Stimulated activated CD8-positive, alpha-beta memory T cell treated with anti-CD3 and anti-CD28 coated beads, Interleukin-4, amount 100 ng/mL, for 1 hour (primary cell): ENCODE measurements at places on chromosomes 2 and 18.

- no peak for DNase-seq
Observed at GRCh38 chr2:113098041-113098440, 29.4 kb upstream of the IL1RN start.

DNA sequence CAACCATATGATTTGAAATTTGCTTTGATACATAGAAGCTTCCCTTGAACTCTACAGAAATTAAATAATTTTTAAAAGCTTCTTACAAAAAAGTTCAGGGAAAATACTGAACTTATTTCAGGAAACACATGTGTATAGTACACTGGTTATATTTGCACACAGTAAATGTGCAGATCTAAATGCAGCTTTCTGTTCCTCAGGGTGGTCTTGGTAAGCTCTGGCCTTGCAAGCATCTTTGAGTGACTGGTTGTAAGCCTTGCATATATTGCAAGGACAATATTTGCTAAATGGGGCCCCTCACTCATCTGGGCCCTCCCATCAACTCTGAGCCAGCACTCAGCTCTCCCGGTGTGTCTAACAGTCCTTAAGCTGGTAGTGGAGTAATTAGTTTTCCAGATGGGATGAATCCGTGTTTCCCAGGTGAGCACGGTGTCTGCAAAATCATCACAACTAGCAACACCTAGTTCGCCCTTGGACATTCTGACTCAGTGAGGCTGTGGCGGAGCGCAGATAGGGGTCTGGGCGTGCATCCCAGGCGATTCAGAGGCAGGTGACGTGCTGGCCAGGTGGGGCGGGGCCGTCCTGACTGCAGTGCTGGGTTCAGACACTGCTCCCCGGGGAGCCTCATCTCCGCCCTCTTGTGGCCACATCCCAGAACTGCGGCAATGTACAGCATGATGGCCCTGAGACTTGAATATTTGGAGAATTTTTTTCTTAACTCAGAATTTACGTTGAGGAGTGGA lies 149.6 kb downstream of the MBP start:
- peak; percentile 67 for DNase-seq

DNA sequence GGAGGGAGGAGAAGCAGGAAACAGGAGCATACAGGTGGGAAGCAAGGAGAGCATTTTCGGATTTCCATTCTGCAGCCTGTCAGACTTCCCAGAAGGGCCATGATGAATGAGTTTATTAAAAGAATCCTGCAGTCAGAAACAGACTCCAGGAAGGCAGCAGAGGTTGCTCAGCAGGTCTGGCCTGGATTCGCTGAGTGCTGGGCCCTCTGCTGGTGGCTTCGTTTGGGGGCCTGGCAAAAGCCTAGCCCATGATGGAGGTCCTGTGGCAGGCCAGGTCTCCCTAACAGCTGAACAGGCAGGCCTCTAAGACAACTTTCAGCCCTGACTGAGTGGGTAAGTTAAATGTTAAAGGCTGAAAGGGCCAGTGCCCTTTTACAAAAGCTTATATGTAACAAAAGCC lies 108.2 kb upstream of the CAPN13 start:
- DNase-seq = no peak

GRCh38 chr2:239598732-239599090 lies 197.9 kb upstream of the HDAC4 start:
- DNase-seq = no peak

DNA sequence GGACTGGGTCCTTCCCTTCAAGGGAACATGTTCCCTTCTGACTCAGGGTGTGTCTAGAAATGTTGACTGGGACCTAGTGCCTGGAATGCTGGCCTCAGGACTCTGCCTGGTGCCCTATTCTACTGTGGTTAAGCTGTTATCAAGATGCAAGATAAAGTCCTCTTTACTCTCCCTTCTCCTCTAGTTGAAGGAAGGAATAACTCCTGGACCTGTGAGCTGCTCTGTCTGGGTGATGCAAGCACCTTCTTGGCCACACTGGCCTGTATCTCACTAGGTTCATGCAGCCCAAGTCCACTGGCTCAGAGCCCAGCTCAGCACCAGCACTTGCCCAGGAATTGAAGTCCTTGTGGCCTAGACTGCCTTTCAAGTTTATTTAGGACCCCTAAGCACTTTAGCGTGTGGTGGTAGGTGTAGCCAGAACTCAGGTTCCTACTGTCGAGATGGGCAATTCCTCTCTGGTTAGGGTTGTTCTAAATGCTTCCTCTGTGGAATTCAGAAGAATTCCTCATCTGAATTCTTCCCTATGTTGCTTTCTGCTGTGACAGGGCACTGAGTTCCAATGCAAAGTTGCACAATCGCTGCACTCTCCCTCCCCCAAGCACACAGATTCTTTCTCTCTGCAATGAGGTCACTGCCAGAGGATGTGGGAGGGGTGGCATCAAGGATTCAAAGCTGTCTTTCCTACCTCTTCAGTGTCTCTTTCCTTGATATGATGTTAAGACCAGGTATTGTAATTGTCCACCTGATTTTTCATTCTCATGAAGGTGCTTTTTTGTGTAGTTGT lies 54.7 kb downstream of the VWC2L start:
- no peak for DNase-seq

DNA sequence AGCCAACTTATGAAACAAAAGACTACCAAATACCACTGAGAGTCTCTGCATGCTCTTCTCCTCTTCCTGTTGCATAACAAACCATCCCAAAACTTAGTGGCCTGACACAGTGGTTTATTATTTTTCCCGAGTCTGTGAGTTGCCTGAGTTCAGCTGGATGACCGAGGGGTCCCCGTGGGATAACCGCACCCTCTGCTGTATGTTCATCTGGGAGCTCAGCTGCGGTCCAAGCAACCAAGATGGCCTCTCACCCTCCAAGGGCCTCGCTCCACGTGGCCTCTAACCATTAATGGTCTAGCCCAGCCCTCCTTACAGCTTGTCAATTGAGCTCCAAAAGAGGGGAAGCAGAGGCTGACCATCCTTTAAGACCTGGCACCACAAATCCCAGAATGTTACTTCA lies 17.1 kb downstream of the ITM2C start:
- no peak for DNase-seq

- no peak for DNase-seq
Observed at GRCh38 chr2:191800874-191801273, 46.0 kb downstream of the CAVIN2 start.

GRCh38 chr2:88855620-88856408 lies 164.3 kb downstream of the RPIA start:
- DNase-seq = no peak

GRCh38 chr2:121649149-121649595 lies at the start of gene CLASP1:
TSS of gene CLASP1 (minus strand) at chr2:121649462. CDS start at chr2:121605895, 43,567 bp downstream.
- no peak for DNase-seq

- DNase-seq = no peak
Observed at GRCh38 chr2:46142546-46143428, 154.4 kb upstream of the EPAS1 start.

- DNase-seq = no peak
Observed at GRCh38 chr2:203019142-203019541, 4.5 kb downstream of the NBEAL1 start.

DNA sequence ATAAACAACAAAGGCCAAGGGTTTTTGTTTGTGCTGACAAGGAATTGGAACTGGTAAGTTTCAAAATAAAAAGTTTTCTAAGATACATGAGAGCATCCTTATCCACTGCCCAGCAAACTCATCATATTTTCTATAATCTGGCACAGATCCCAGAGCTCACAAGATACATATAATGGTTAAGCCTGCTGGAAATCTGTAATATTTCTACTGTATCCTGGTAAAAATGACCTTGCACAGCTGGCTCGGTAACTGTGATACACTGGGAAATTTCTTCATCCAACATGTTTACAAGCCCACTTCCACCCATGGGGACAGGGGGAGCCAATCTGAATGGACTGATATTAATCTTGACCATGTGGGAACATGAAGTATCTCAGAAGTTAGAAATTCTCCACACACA lies 425.4 kb upstream of the MMADHC start:
- no peak for DNase-seq

DNA sequence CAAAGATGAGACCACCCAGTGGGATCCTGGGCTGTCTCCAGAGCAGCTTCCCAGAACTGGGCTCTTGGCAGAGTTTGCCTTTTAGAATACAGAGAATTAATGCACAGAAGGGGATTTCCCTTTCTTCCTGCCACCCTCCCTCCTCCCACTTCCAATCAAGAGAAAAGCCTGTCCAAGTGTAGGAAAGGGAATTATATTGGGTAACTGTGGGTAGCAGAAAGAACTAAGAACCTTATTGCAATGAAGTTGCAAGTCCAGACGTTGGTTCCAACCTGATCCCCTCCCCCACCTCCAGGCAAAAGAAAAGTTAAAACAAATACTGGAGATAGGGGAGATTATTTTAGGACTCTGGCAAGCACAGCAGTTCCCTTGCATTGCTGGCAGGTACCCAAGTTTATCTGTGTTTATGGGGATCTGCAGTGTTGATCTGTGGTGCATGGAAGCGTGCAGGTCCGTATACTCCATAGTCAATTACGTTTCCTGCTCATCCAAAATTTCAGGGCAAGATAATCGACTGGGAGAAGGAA lies 114.3 kb downstream of the PRKCE start:
- DNase-seq = no peak

DNA sequence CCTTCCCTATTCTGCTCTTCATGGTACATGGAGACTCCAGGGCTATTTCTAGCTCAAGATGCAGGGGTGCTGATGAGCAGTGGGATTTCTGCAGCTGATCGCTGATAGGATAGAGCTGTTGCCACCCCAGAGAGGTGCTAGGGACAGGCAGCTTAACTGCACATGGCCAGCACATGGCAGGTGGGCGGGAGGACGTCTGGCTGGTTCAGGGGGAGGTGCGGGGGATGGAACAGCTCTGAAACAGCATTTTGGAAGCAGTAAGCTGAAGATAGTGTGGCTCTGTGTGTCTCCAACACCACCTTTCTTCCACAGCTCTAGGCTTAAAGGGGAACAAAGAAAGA lies 151.9 kb upstream of the PELI1 start:
- no peak for DNase-seq

GRCh38 chr18:10162340-10162739 lies 248.5 kb downstream of the VAPA start:
- no peak for DNase-seq

DNA sequence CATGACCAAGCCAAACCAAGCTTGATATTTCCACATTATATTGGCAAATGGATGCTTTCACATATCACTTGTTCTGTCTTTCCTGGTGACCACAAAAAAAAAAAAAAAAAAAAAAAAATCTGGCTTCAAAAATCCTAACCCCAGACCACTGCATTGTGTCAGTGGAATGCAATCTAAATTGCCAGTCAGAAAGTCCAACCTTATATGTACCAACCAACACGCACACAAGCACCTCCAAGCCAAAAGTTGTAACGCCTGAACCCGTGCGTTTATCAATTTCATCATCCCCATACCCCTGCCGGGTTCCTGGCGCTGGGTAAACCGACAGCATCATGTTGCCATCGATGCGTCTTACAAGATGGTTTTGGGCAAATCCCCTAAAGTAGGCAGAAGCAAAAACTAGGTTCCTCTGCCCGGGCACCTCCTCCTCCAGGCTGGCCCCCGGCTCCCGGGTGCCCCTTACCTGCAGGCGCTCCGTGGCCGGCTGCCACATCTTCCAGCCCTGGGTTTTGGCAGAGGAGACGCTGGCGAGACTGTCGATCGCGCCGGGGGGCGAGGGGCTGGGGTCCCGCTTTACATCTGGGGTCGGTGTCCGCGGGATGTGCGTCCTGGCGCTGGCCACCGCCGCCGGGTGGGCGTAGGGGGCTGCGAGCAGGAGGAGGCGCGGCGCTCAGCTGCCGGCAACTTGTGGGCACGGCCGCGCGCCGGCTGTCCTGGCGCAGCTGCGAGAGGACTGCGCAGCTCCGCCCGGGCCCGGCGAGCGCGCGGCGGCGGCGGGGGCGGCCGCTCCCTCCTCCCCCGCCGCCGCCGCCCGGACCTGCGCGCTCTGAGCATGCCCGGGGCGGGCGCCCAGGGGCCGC lies at the start of gene PID1:
PID1 (minus strand) TSS at position 737 of the 860 bp plus-strand sequence; CDS start at position 493, 244 bp downstream.
- DNase-seq = no peak

GRCh38 chr2:186380805-186381204 lies 105.3 kb upstream of the ZC3H15 start:
- no peak for DNase-seq

DNA sequence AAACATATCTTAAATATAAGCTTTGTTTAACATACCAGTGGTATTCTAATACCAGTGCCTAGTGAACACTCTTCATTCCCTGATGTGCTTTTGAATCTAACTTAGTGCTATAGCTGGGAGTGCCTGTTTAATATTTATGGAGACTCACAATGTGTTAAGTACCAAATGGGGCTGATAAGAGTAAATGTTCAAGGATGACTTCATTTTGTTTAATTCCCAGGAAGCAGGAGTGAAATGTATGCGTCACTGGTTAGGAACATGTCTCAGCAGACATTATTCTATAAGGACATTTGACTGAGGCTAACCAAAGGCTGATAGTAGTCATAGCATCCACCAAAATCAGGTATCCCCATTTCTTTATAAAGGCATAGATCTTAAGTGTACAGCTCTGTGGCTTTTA lies 31.7 kb upstream of the LINC00305 start:
- no peak for DNase-seq

DNA sequence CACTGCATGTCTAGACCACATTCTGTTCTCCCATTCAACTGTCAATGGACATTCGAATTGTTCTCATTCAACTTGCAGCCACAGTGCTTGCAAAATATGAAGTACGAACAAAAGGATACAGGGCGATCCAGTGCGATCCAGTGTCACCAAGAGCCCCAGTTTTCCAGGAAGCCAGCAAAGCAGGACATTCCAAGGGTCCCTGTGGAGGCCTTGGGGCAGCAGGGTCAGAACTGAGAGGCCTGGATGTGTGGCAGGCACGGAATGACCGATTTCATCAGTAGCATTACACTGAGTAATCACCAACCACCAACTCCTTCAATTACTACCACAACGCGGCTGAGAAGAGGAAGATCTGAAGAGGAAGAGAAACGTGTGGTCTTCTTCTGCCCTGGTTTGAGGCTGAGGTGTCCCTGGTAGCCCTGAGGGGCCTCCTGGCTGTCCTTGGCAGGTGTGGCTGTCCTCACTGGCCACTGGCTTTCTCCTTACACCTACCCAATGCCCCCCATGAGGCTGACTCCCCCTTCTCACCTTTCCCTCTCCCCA lies 172.7 kb upstream of the FHL2 start:
- DNase-seq = no peak

DNA sequence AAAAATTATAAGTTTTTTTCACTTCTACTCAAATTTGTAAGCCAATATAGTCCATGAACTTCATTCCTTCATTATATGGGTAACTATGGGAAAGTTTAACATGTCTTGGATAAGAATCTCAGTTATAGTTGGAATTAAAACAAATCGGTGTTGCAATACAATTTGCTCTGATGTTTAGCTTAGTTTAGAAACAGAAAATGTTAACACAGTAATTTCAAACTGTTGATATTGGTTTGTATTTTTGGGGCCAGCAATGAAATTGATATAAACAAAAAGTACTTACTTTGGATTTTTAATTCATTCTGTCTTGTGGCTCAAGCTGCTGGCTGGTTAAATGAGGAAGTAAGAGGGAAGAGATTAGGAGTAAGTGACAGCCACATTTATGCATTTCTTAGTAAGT lies 368.5 kb upstream of the NT5C1B start:
- no peak for DNase-seq
